ENCODE measurements at places on chromosomes 16 and 17.

- DNase-seq, result no peak
Observed at GRCh38 chr16:88494335-88495154, 41.5 kb downstream of the ZFPM1 start.

DNA sequence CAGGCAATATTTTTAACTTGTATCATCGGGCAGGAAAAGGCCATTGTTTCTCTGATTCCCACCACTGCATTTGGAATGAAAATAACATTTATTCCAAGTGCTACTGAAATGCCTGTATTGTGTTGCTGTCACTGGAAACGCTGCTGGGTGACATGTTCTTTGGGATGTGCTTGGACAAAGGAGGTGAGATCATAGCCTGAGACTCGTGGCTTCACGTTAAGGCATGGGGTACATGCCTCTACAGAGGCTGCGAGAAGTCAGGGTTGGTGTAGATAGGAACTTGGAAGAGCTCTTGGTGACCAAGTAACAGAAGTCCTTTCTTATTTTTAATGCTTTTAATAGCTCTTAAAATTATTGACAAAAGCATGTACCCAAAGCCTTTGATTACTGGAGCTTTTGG, 58.8 kb upstream of the MAF start:
- no peak for DNase-seq

DNA sequence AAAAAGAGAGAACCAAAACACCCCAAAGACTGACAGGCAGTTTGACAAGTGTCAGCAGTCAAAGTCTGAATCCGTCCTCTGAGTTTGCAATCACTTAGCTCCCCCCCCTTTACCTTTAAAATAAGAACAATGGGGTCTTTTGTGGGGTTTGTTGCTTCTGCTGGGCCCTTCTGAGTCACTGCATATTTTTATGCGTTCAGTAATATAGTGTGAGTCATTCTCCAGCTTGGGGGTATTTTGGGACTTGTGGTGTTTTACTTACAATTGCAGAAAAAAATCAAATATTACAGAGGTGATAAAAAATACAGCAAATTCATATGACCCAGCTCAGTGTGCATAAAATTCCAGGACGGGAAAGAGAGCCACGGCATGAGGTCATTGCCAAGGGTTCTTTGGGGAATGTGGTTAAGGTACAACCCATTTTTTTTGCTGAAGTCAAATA, 120.1 kb downstream of the CYLD start:
- DNase-seq, result no peak

- DNase-seq, result peak; percentile 32
Observed at GRCh38 chr16:4351880-4352279, 759 bp upstream of the PAM16 start.

GRCh38 chr16:13839577-13839976, 80.4 kb upstream of the ERCC4 start:
- no peak for DNase-seq

GRCh38 chr17:44079877-44080821, 9.6 kb downstream of the G6PC3 start:
- no peak for DNase-seq

DNA sequence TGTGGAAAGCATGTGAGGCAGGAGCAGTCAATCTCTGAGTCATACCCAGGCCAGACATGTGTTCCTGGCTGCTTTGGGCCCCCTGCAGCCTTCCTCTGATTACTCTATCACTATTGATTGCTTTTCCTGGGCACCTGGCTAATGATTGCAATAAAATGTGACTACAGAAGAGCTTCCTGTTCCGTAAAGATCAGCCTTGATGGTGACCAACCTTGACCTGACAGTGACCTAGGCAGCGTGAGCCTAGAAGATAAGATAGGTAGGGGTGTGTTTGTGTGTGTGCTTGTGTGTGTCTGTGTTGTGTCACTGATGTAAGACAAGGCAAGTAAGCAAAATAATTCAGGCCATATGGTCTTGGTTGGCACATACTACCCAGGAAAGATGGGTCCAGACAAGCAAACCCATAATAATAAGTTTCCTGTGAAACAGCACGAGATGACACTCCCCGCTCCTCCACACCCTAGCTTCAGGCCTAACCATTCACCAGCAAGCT, 367.7 kb upstream of the CDH11 start:
- no peak for DNase-seq

Data from lung microvascular endothelial cell (primary cell).